ENCODE measurements at places on chromosomes 7 and 10. TPM values are rescaled to one million over a fixed set of nuclear protein-coding genes. Genes with fewer than 3 reads are reported as not detected.

Gene HHEX
- total RNA-seq = 0.96 TPM

Gene CALCR
- not detected for total RNA-seq

Gene MPP7
- total RNA-seq = 32.5 TPM

Gene SPDYE8
- total RNA-seq = not detected

Gene DENND11
- total RNA-seq = 41.1 TPM

Data from CD4-positive, alpha-beta T cell (primary cell).